A549 treated with ZK216348 at 1 μM for 4 hours (cell line): ENCODE measurements at places on chromosomes 5 and 9. TPM values are rescaled to one million over a fixed set of nuclear protein-coding genes. Genes with fewer than 3 reads are reported as not detected.

DMRTA1 gene
- 0.63 to 0.88 TPM (median 0.79 TPM) in 5 replicates for total RNA-seq

DBH gene
- not detected in 5 replicates for total RNA-seq

PPP2R2B gene
- total RNA-seq = 0.09 to 0.19 TPM (median 0.09 TPM) in 3 of 5 replicates, not detected in the others

OR1L4 gene
- not detected in 5 replicates for total RNA-seq

ANKH gene
- 18.2 to 25.6 TPM (median 21.3 TPM) in 5 replicates for total RNA-seq

PCDHB5 gene
- 1.2 to 2.1 TPM (median 1.4 TPM) in 5 replicates for total RNA-seq
